ENCODE measurements at places on chromosomes 7 and 10.

- no peak for DNase-seq
Measured at GRCh38 chr10:86734207-86734988, 22.0 kb upstream of the BMPR1A start.

- DNase-seq: no peak
Measured at GRCh38 chr7:79093421-79093820, 360.0 kb downstream of the MAGI2 start.

- no peak for DNase-seq
Measured at GRCh38 chr7:120931243-120931642, 19.3 kb upstream of the ING3 start.

DNA sequence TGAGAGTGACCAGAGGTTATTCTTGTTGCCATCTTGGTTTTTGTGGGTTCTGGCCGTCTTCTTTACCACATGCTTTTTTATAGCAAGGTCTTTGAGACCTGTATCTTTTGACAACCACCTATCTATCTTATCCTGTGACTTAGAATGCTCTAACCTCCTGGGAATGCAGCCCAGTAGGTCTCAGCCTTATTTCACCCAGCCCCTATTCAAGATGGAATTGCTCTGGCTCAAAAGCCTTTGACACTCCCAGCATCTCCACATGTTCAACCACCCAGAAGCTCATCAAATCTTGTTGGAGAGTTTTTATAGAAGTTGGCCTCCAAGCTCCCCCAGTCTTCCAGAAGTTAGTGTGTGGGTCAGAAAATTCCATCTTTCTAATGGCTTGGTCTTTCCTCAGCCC, 464.3 kb upstream of the NRP1 start:
- no peak for DNase-seq

- no peak for DNase-seq
Measured at GRCh38 chr7:134378562-134378961, 61.8 kb upstream of the SLC35B4 start.

Measured in NCI-H1417 (cell line).